ENCODE measurements at places on chromosomes 2 and 18.

GRCh38 chr2:184875212-184875611, 276.9 kb downstream of the ZNF804A start:
- no peak for DNase-seq

DNA sequence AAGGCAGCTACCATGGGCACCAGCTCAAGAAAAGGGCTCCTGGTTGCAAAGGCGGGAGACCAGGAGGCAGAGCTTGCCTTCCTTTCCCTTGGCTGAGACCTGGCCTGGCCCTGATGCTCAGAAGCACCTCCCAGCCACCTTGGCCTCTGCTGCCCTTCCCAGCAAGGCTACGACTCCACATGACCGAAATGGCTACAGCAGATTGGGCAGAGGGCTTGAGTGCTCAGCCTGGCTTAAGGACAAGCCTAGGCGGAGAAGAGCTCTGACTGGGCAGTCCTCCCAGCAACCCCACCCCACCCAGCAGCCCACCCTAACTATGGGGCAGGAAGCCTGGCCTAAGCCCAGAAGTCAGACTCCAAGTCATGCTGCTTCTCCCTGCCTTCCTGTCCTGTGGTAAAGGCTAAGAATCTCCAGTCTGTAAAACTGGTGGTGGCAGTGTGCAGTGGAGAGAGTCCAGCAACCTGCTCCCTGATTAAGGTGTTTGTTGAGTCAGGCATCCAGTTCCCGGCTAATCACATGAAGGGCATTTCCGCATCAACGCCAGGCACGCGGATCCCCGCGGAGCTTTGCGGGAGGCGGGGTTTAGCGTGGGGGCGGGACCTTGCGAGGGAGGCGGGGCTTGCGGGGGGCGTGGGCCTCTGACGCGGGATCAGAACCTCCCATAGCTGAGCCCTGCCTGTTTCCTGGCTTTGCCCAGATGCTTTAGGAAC, 256.0 kb downstream of the BCL11A start:
- no peak for DNase-seq

DNA sequence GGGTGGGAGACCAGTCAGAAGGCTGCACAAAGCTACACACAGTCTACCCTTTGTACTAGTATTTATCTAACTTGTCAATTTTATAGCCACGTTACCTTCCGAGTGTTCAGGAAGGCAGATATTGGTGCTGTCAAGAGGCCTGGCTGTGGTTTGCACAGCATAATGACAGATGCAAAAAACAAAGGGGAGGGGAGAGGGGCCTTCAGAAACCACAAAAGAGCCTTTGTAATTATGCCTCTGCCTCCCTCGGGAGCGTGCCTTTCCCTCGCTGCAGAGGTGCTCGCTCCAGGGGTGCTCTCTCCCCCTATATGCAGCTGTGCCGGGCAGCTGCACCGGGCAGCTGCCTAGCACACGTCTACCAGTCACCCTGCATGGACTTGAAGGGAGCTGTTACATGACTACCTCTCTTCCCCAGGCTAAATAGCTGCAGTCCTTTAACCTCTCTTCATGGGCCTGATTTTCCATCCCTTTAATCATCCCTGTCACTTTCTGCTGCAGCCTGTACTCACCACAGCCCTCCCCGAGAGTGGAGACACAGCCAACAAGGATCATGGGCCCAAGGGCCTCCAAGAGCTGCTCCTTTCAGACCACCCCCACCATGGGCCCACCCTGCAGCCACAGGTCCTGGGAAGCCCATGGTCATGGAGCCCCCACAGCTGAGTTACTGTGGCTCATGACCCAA, 168.4 kb upstream of the PKDCC start:
- DNase-seq: no peak

- no peak for DNase-seq
These were observed 25.1 kb downstream of the DGKD start for GRCh38 chr2:233379441-233379840.

DNA sequence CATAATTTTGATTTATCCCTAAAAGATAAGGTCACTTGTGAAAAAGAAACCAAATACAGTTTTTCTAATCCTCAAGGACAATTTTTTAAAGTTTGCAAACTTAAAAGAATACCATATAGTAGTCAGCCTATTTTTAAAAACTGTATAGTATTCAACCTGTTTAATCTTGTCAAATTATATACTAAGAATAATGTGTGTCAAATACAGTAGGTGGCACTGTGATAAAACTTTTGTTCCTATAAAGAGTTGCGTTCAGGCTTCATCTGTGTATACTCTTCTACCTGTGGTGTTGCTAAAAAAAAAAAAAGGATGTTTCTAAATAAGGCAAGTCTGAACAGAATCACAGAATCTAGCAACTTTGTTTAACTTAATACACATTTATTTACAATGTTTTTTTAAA, 68.6 kb downstream of the CCDC138 start:
- DNase-seq: no peak

GRCh38 chr2:6212491-6212890, 520.3 kb downstream of the SOX11 start:
- no peak for DNase-seq

DNA sequence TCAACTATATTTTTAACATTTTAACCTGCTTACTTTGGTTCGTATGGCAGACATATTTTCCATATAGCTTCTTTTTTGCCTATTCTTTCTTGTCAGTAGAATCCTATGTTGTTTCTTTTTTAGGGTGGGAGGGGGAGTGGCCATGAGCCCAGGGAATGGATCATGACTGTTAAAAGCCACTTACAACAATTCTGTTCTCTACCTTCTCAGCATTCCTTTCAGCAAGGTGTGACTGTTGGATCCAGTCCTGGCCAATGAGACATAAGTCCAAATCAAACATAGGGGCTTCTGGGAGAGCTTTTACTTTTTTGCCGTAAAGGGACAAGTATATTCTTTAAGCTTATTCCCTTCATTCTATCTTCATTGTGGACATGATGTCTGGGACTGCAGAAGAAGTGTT, 25.0 kb upstream of the DNAH6 start:
- DNase-seq: no peak

DNA sequence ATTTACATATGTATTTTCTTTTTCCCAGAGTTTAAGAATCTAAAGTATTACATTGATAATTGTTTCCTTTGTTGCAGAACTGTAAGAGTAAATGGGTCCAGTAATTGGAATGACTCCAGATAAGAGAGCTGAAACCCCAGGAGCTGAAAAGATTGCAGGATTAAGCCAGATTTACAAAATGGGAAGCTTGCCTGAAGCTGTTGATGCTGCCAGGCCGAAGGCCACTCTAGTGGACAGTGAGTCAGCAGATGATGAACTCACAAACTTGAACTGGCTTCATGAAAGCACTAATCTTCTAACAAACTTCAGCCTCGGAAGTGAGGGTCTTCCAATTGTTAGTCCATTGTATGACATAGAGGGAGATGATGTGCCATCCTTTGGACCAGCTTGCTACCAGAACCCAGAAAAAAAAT, 183.8 kb upstream of the STON1 start:
- no peak for DNase-seq

- DNase-seq: no peak
These were observed 18.0 kb downstream of the C2orf74 start for GRCh38 chr2:61179701-61180639.

- no peak for DNase-seq
These were observed 205.1 kb upstream of the DPP10 start for GRCh38 chr2:114237331-114237730.

DNA sequence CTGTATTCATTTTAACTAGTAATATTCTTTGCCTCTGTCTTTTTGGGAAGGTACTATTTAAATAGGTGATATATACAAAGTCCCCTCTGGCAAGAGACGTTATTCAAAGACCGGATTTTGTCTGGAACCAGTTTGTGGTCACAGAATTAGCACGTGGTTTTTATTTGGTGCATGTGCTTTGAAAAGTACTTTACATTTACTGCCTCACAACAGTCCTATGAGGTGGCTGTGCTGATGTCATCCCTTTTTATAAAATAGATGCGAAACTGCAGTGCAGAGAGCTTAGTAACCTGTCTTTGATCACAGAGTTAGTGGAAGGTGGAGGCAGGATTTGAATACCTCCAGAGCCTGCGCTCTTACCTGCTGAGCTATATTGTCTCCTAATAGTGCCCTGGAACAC, 4.0 kb downstream of the LPIN1 start:
- peak; percentile 70 for DNase-seq

- no peak for DNase-seq
These were observed 50.9 kb downstream of the MARCO start for GRCh38 chr2:118992740-118993391.

DNA sequence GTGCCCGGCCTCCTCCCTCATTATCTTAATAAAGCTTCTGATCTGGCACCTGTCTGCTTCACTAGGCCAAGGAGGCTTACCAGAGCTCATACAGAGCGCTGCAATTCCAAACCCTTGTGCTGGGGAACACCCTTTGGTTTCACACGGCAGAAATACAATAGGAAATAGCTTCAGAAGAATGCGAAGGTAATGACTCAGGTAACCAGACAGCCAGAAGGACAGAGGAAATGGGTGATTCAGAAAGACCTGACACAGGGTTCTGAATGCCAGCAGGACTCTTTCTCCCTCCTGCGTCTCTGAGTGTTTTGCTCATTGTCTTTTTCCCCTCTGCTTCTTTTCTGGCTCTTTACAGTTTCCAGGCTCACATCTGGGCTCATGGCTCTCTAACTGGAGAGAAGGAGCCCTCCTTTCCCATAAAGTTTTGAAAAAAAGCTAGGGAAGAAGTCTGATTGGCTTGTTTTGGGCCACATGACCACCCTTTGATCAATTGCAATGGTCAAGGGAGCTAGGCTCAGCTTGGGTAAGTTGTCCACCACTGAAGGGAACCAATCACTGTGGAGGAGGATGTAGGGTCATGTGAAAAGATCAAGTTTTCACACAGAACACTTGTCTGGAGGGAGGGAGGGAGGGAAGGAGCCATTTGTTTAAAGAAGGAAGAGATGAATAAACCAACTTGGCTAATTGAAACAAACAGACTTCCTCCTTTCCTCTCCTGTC, 90.5 kb upstream of the UPP2 start:
- no peak for DNase-seq

DNA sequence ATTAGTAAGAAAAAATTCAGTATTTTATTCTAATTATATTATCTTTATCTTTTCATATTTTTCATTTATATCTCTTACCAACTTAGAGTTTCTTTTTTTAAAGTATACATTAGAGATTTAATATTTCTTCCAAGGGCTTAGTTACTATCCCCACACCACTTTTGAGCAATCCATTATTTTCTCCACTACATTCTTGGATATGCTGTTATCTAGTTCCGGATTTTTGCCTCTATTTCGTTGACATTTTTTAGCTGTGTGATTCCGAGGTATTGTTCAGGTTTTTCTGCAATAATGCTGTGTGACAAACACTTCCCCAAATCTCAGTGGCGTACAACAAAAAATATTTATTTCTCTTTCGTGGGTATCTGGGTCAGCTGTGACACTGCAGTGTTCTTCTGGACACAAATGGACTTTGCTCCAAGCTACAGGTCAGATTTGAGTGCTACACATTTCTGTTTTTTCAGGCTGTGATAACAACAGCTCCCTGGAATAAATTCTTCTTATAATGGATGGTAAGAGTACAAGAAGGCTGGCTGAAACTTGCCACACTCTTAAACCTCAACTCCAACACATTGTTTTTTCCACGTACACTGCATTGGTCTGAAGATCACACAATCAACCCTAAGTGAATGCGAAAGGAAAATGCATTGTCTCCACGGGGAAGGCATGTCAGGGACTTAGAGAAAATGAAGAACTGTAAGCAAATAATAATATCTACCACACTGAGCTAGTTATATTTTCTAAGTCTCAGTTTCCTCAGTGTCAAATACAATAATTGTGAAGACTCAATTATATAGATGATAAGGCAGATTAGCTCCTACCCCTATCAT, 50.9 kb upstream of the PSMD14 start:
- DNase-seq: no peak
